ENCODE measurements at places on chromosomes 7 and 10. TPM values are rescaled to one million over a fixed set of nuclear protein-coding genes. Genes with fewer than 3 reads are reported as not detected.

DNA sequence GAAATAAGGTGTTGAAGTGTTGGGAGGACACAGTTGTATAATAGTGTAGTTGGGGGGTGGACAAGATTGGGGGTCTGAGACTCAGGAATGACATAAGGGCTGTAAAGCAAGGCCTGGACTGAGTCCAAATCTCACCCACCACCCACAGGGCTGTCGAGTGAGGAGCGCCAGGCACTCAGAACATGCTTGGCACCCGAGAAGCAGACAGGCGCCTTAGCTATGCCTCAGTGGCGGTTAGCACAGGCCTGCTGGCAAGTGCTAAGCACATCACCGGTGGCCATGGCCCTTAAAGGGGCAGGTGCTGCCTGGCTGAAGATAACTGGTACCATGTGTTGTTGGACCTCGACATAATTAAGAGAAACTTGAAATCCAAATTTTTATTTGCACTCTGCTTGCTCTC lies 90.7 kb downstream of the COL13A1 start:
- DNase-seq: no peak

GRCh38 chr7:150435047-150435389 lies 15.4 kb upstream of the GIMAP8 start:
- DNase-seq: no peak

GRCh38 chr10:72011468-72011867 lies 47.3 kb downstream of the CHST3 start:
- no peak for DNase-seq

DNA sequence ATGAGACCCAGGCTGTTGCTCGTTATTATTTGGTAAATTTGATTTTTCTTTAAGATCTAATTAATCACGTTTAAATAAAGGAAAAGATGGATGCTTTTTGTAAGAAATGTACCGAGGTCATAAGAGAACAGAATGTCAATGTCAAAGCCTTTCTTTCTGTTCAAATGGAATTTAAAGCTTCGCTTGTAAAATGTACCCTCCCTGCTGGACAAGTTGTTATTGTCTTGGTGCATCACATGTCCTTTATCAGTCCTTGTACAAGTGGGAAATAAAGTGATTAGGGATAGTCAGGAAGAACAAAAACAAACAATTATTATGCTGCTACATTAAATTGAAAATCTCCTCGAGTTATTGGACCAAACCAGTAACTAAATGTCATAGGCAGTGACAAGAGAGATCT lies 363.2 kb downstream of the PHTF2 start:
- DNase-seq: no peak

GRCh38 chr7:106997487-106998271 lies 46.8 kb upstream of the PRKAR2B start:
- DNase-seq: no peak

DNA sequence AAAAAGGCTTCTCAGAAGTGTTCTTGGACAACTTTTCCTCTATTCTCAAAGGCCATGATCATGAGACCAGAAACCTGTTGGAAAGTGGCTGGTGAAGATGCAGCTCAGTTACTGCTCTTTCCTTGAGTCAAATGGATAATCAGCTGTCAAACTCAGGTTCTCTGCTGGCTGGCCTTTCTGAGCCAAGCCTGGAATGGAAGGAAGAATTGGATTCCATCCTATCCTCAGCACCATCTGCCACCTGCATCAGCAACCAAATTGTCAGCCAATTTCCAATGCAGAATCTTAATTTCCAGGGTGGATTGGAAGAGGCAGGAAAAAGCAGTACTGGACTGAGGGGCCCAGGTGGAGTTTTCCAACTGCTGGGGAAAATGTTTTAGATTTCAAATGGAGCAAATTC lies 631.7 kb downstream of the KCNMA1 start:
- DNase-seq: no peak

- DNase-seq: no peak
These were observed 176.8 kb downstream of the WDR37 start for GRCh38 chr10:1233031-1233430.

Gene POU6F2
- total RNA-seq: 5.0 TPM

Gene ST8SIA6
- total RNA-seq: 3.7 TPM

Gene METTL27
- 2.9 TPM for total RNA-seq

All from urinary bladder (tissue), 4 donors.